KBM-7 (cell line): ENCODE measurements at places on chromosomes 16 and 17.
A peak's percentile ranks its signal among the peaks of the same experiment; 100 is the strongest.

GRCh38 chr16:46607529-46607928, 13.7 kb downstream of the SHCBP1 start:
- DNase-seq, result peak; percentile 43

DNA sequence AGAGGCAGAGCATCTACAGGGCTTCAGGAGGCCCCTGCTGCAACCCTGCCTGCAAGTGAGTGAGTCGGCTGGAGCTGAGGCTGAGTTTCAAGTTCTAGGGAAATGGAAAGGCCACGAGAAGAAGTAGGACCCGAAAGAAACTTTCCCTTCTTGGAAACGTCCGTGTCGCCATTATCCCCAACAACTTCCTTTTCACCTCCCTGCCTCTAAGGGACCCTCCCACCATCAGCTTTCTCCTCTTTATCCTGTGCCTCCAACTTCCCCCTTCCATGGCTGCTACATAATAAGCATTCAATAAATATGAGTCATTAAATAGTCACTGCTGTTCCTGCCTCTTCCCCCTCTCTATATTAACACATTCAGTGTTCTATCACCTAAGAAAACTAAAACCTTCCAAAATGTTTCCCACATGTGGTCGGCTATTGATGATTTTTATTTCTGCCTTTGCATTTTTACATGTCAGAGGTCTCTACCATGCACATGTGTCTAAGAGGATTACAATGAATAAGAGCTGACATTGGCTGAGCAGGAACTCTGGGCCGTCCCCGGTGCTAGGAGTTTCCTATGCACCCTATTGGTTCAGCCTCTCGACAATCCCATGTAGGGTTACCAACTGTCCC, 115.9 kb upstream of the TNRC6C start:
- DNase-seq, result peak; percentile 72

GRCh38 chr16:67644038-67644437, 906 bp upstream of the CARMIL2 start:
- no peak for DNase-seq

DNA sequence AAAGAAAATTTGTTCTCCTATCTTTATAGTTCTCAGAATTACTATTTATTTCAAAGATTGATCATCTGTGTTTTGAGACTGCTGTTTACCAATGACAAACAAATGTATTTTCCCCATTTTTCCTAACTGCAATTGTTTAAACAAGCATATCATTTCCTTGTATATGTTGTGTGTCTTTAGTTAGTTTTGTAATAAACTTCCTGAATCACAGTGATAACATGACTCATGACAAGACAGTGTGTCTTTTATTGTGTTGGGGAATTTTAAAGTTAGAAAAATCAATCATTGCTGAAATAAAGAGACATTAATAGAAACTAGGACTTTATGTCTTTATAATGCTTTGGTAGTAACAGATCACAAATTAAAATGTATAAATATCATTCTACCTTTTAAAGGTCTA, 348.5 kb downstream of the KCNJ2 start:
- no peak for DNase-seq

- no peak for DNase-seq
Observed at GRCh38 chr17:83062818-83063671, 16.4 kb upstream of the METRNL start.

- DNase-seq, result peak; percentile 57
Observed at GRCh38 chr16:48612611-48613010, 2.6 kb upstream of the N4BP1 start.

DNA sequence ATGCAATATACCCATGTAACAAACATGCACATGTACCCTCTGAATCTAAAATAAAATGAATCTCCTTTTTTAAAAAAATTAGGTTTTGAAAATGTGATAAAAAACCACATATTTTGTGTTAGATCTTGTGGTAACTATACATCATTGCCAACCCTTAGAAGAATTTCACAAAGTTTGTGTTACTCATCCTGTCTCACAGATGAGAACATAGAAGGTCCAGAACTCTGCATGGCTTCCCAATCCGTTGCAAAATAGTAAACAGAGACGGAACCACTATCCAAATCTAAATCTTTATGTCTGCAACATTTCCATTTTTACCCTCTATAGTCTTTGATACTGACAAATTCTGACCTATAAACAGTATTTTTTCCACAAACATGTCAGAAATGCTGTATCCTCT, 759.9 kb downstream of the KCNJ2 start:
- no peak for DNase-seq

GRCh38 chr16:87661561-87661960, 59.3 kb downstream of the JPH3 start:
- DNase-seq, result peak; percentile 97

DNA sequence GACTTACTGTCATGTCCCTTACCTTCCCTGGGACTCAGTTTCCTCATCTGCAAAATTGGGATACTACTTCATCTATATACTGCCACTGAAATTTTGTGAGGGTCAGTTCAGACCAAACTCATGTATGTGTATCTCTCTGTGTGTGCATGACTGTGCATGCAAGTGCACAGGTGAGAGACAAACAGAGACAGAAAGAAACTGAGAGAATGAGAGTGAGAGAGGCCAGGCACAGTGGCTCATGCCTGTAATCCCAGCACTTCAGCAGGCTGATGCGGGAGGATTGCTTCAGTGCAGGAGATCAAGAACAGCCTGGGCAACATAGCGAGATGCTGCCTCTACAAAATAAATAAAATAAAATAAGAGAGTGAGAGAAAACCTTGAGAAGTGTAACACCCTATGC, 32.1 kb upstream of the SLC6A2 start:
- DNase-seq, result no peak

DNA sequence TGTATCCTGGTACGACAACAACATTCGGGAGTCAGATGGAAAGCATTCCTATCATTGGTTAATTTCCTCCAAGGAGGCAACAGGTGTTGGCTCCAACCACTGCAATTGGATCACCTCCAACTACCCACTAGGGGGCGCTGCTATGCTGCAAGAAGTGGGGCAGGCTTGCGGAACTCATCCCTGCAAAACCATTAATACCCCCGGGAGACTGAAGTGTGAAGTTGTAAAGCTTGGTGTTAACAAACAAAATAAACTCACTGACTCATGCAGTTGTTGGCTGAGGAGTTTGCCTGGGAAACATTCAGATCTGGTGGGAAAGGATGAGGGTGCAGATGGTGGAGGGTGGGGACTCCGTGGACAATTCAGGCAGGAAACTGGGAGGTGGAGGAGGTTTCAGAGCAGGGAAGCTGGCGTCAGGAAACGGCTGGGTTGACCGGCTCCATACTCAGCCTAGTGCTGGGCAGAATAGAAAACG, 84.9 kb downstream of the HS3ST2 start:
- DNase-seq, result peak; percentile 75

GRCh38 chr16:66930189-66930588, 4.0 kb downstream of the CIAO2B start:
- DNase-seq, result no peak

GRCh38 chr17:7717756-7718350, 309 bp downstream of the DNAH2 start:
- peak; percentile 79 for DNase-seq

- no peak for DNase-seq
Observed at GRCh38 chr17:43349142-43349541, 49.7 kb upstream of the ARL4D start.

DNA sequence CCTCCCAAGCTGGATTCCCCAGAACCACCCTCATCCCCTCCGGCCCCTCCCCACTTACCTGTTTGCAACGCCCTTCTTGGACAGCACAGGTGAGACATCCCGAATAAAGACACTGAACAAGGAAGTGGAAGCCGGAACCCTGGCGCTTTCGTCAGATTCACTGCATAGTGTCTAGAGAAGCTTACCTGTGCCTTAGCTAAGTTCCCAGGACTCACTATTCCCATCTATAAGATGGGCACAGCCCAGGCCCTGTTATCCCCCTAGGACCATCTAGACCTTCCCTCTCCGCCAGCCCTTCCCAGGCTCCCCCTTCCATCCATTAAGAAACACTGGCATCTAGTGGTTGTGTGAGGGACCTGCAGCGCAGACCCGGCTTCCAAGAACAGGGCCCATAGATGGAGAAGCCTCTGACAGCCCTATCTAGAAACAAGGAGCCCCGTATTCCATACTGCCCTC, 26.9 kb upstream of the RPL38 start:
- DNase-seq, result peak; percentile 74

- no peak for DNase-seq
Observed at GRCh38 chr16:24372824-24373223, 116.7 kb downstream of the CACNG3 start.

DNA sequence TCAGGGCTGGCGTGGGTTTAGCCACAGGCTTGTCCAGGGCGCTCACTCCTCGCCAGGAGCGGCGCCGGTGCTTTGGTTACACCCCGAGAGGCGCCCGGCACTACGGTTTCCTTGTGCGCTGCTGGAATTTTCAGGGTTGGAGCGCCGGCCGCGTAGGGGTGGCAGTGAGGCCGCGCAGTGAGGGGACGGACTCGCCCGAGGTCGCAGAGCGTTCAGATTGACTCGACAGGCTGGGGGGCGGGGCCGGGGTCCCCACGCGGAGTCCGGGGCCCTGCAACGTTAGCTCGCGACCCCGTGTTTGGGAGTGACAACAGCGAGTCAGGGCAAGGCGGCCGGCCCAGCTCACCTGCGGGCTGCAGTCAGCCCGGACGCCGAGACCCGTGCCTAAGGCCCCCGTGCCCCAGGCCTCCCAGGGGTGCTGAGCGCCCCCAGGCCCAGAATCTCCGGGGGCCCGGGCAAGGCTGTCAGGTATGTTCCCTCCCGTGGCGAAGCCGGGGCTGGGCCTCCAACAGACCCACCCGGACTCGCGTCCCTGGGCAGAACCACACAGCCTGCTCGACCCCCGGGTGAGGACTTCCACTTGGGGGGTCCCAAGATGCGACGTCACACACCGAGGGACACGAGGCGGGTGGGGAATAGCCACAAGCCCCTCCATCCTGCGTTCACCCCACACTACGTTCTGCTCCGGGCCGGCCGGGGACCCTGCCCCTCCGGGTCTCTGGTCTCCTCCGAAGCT, 1.3 kb upstream of the ACTG1 start:
- DNase-seq, result peak; percentile 61

GRCh38 chr16:68022278-68022727, 729 bp downstream of the DDX28 start:
- no peak for DNase-seq

- no peak for DNase-seq
Observed at GRCh38 chr17:82920150-82920549, 80.3 kb upstream of the ZNF750 start.

DNA sequence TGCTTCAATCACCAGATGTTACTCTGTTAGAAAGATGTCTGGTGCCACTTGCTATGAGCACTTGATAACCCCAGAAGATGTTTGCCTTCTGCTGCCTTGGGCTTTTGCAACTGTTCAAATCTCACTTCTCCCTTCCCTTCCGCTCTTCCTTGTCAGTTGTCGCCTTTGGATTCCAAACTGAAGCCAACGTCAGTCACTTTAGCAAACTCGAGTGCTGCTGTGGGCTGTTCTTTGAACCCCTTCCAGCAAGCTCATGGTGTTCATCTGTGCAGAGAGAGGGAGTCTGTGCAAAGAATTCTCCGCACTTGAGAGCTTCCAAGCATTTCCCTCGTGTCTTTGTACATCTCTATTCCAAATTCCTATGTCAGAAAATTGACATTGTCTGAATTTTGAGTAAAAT, 879.4 kb downstream of the CDH11 start:
- DNase-seq, result no peak

DNA sequence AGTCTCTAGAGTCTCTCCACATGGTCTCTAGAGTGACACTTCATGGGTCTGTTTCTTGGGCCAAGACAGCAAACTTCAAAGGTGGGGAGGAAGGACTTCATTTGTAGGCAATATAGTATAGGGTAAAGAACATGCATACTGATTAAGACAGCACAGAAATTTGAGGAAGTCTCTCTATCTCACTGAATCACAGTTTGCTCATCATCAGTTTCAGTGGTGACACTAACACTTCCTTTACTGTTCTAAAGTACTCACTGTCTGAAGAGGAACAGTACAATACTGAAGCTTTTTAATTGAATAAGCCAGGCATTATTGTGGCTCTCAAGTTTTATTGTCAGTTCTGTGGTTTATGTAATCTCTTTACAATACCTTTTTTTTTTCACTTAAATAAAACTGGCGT, 656.4 kb upstream of the CDH8 start:
- DNase-seq, result no peak

- DNase-seq, result peak; percentile 15
Observed at GRCh38 chr17:37741341-37742115, 3.3 kb downstream of the HNF1B start.

GRCh38 chr16:74999219-74999608, 390 bp downstream of the ZNRF1 start:
- peak; percentile 26 for DNase-seq

GRCh38 chr16:3878610-3879009, 1.9 kb downstream of the CREBBP start:
- DNase-seq, result peak; percentile 59

DNA sequence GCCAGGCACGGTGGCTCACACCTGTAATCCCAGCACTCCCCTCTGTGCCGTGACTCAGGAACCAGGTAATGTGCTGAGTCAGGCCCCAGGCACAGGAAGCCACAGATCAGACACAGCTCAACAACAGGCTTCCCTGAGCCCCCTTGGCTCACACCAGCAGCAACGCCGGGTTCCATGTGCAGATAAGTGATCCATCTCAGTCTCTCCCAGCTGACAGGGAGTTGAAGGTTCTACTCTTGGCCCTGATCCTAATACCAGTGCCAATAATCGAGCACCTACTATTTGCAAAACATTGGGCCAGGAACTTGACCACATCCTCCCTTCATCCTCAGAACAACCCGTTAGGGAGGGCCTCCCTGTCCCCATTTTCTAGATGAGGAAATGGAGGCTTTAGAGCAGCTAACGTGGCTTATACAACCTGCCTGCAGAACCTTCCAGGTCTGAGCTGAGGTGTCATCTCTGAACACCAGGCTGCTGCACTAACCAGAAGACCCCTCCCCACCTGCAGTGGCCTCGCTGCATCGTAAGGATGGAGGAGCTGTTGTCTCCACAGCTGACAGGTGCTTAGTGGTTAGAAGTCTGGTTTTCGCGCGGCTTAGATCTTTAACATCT, 64.8 kb upstream of the AMZ2 start:
- no peak for DNase-seq

DNA sequence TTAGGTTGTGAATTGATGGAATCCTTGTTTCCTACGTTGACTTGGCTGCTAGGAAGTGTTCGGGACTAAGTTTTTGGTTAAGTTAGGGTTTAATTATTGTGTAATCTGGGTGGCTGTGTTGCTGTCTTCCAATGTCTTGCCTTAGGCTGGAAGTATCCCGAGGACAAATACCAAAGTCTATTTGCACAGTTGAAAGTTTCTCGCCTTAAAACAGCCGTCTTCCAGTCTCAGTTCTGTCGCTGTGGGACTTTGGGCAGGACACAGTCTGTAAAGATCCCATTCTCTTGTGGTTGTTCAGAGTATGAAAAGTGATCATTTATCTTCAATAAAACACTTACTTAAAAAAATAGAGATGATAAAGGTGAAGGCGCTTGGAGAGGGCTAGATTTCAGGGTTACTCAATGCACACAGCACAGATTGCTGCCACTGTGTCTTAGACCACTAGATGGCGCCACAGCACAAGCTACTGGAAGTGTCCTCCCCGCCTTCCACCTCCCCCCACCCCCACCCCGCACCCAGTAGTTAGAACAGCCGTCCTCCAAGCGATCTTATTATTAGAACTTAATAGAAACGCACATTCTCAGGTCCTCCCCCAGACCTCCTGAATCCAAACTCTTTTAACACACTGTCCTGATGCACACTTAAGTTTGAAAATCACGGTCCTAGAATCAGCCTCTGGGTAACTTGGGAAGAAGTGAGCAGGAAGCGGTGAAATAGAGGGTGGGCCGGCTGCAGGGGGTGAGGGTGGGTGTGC, 45.8 kb downstream of the AKAP1 start:
- DNase-seq, result peak; percentile 70

GRCh38 chr17:9470171-9470570, 105.4 kb downstream of the STX8 start:
- DNase-seq, result peak; percentile 59
